ENCODE measurements at places on chromosomes 7 and 10.

GRCh38 chr7:128299109-128299607 is 44.5 kb downstream of the RBM28 start:
- H3K4me1 ChIP-seq, result peaks cover 30% of the 10 kb centered on the region
- H3K27me3 ChIP-seq, result no peaks in the 10 kb centered on the region

DNA sequence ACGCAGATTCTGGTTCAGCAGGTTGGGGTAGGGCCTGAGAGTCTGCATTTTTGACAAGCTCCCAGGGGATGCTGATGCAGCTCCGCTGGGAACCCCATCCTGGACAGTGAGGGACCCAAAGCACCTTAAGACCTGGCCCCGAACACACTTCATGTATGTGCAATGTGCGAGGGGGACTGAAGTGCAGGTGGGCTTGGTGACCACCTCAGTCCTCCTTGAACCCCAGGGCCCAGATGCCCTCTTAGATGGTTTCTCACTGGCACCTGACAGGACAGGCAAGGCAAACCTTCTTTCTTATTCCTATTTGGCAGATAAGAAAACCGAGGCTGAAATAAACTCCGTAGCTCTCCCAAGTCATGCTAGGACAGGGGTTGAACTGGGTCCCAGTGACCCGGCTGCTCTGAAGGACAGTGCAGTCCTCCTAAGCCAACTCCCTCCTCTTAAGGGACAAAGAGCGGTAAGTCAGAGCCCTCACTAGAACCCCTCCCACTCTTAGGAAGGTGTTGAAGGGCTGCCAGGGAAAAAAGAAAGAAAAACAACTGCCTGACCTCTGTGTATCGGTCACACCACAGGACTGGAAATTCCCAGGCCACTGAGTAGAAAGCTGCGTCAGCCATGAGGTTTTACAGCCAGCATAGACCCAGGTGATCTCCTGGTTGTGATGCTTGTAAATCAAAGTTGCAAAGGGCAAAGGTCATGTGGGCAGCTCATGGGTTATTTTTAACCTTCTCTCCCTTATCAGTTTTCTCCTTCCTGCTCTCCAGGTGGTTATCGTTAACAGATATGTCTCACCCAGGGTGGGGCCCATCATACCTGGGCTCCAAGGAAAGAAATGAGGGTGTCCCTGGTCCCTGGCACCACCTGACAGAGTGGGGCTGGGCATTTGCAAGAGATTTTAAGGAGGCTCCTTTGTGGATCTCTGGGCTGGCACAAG is 90.9 kb upstream of the SMNDC1 start:
- H3K27me3 ChIP-seq, result peaks cover 10% of the 10 kb centered on the region
- H3K4me1 ChIP-seq, result peaks cover 88% of the 10 kb centered on the region
- H3K36me3 ChIP-seq, result no peaks in the 10 kb centered on the region
- peak; percentile 32 for DNase-seq
- peak overlapping the region; percentile 76 for H3K27ac ChIP-seq

- H3K4me3 ChIP-seq, result no peak overlapping the region
- H3K4me1 ChIP-seq, result peaks cover 18% of the 10 kb centered on the region
- peak; percentile 65 for DNase-seq
- H3K27me3 ChIP-seq, result no peaks in the 10 kb centered on the region
- H3K36me3 ChIP-seq, result peaks cover 27% of the 10 kb centered on the region
- H3K27ac ChIP-seq, result peak overlapping the region; percentile 73
Measured at GRCh38 chr10:121886997-121887622, 40.7 kb downstream of the ATE1 start.

DNA sequence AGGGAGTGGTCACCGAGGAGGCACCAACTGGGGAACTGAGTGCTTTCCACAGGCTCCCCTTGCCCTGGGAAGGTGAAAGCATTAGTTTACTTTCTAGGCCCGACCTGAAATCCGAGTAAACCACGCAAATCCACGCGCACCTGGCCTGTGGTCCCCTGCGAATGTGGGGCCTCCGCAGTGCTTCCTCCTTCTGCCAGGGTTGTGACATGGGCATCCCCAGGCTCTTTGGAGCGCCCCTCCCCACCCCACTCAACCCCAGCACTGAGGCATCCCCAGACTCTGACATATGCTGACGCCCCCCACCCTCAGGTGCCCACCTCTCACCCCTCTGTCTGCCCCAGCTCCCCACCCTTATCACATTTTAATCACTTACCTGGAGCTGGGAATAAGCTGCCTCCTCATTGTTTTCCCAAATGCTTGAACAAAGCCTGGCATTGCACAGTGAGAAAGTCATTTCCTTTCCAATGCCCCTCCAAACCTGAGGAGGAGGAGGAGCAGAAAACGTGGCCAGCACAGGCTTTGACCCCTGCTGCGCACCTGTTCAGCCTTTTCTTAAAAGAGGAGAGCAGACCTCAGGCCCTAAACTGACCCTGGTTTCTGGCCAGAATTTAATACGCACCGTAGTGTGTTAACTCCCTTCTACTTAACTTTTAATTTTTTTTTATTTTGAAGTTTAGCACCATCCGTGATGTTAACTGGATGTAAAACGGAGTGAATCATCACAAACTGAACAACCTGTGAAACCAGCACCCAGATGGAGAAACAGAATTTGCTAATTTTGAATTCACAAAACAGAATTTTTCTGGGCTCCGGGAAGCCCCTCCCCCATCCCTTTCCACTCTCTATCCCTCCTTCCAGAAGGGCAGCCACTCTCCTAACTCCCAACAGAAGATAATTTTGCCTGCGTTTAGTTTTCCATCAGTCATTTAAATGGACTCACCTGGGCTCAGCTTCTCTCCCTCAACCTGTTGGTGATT is 129.4 kb downstream of the WDR11 start:
- no peak for DNase-seq
- peak overlapping the region; percentile 59 for H3K4me3 ChIP-seq
- H3K27me3 ChIP-seq, result peaks cover 21% of the 10 kb centered on the region
- peaks cover 72% of the 10 kb centered on the region for H3K4me1 ChIP-seq
- peak overlapping the region; percentile 33 for H3K27ac ChIP-seq

DNA sequence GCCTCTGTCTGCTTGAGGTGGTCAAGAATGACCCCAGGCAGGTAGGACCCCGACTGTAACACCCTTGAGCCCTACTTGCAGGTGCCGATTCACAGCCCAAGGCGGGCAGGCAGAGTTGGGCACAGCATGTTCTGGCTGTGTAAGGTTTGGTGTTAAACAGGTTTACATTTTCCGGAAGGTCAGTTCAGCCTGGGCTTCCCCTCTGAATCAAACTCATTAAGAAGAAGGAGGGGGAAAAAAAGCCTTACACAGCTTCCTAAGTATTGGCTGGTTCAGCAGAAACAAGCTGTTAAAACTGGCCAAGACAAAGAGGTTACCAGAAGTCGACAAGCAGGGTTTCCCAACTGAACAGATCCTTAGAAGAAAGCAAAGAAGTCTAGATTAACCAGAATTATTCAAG is 132.7 kb downstream of the PRPF18 start:
- peaks cover 78% of the 10 kb centered on the region for H3K4me1 ChIP-seq
- no peak overlapping the region for H3K4me3 ChIP-seq
- no peak for DNase-seq
- H3K27ac ChIP-seq, result peak overlapping the region; percentile 98

GRCh38 chr7:31056775-31057346 is 4.8 kb downstream of the ADCYAP1R1 start:
- no peaks in the 10 kb centered on the region for H3K36me3 ChIP-seq
- H3K27ac ChIP-seq, result peak overlapping the region; percentile 53
- H3K4me3 ChIP-seq, result no peak overlapping the region
- peaks cover 12% of the 10 kb centered on the region for H3K4me1 ChIP-seq
- DNase-seq, result no peak
- peaks cover 50% of the 10 kb centered on the region for H3K27me3 ChIP-seq

- no peak overlapping the region for H3K27ac ChIP-seq
- peaks cover 29% of the 10 kb centered on the region for H3K4me1 ChIP-seq
- H3K4me3 ChIP-seq, result peak overlapping the region; percentile 89
- H3K36me3 ChIP-seq, result peaks cover 34% of the 10 kb centered on the region
- peaks cover 6% of the 10 kb centered on the region for H3K27me3 ChIP-seq
Measured at GRCh38 chr10:126906704-126907422, 1.6 kb downstream of the DOCK1 start.

DNA sequence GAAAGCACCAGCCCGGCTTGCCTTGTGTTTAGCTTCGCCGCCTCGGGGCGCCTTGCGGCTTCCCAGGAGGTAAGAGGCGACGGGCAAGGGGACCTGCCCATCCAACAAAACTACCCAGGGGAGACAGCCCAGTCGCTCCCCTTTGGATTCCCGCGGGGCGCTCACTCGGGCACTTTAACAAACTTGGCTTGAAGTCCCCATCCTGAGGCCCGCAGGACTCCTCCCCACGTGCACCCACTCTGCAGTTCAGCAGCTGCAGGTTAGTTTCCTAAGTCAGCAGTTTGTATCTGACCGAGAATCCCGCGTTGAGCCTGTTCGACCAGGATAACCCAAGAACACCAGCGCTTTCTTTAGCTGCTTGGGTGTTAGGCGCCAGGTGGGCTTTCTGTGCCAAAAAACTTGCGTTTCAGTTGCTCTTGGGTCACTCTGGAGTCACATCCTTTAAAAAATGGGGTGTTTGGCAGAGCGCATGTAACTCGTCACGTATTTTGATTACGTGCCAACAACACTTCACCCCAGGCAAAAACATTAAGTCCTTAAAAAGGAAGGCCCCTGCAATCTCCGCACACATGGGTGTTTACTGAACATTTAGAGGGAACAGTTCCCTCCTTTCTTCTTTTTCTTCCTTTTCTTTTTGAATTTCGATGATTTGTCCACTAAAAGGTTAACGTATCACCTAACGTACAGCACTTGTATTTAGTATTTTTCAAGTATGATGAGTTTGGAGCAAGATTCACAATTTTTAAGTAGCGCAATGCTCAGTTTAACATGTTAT is 876 bp downstream of the DNAH11 start:
- H3K4me3 ChIP-seq, result peak overlapping the region; percentile 72
- H3K36me3 ChIP-seq, result no peaks in the 10 kb centered on the region
- H3K27ac ChIP-seq, result no peak overlapping the region

DNA sequence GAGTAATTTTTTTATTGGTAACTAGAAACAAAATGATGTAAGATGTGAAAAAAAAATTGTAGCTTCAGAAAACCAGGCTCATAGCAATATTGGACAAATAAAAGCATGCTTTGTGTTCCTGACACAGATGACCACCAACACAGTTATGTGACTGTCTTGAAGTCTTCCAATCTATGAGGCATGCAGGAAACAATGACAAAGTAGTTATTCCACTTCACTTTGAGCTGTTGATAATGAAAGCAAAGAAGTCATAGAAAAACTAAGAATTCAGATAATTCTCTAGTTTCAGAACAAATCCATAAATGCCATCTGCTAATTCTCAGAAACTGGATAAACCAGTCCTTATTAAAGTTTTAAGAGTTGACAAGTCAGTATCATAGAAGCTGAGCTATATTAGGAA is 378.4 kb upstream of the SEMA3D start:
- no peaks in the 10 kb centered on the region for H3K36me3 ChIP-seq
- H3K4me1 ChIP-seq, result no peaks in the 10 kb centered on the region
- H3K27me3 ChIP-seq, result peaks cover 4% of the 10 kb centered on the region
- DNase-seq, result no peak

DNA sequence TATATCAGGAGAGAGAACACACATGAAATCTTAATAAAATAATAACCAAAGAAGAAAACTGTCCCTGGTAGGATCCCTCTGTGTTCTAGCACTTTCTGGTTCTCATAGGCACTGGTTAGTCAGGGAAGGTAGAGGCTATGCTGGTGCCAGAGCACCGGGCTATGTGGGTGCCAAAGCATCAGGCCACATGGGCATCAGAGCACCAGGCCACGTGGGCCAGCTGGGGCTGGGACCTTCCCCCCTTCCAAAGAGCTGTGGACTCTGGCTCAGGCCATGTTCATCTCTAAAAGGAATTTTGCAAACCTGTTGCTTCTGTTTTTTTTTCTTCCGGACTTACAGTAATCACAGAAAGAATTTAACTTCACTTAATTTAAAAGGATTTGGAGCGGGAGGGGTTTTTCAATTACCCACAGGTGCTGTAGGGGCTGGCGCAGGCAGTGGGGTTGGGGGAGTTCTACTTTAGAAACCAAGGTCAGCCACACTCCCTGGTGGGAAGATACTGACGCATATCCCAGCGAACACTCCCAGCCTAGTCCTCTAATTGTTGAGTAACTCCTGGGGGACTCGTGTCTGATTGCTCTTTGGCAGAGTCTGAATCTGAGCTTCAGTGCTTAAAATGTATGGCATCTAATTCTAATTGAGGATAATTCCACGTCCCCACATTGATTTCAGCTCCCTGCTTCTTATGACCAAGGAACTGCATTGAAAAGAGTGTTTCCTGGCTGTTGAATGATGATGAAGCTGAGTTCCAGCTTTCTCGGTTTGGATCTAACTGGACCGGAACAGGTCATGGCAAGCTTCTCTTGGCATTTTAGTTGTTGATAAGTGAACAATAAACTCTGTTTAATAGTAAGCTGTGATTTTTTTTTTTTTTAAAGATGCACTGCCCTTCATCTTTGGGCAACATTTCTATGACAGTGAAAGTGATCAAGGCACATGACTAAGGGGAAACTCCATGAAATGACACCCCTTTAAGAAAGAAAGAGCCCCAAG is 110.7 kb upstream of the FZD8 start:
- no peak overlapping the region for H3K4me3 ChIP-seq
- peaks cover 6% of the 10 kb centered on the region for H3K27me3 ChIP-seq
- peaks cover 15% of the 10 kb centered on the region for H3K4me1 ChIP-seq
- no peak for DNase-seq
- H3K36me3 ChIP-seq, result no peaks in the 10 kb centered on the region
- H3K27ac ChIP-seq, result no peak overlapping the region

GRCh38 chr7:131800531-131800930 is 244.1 kb upstream of the PODXL start:
- no peak for DNase-seq
- peaks cover 9% of the 10 kb centered on the region for H3K27me3 ChIP-seq
- no peak overlapping the region for H3K27ac ChIP-seq
- peaks cover 23% of the 10 kb centered on the region for H3K4me1 ChIP-seq
- H3K36me3 ChIP-seq, result no peaks in the 10 kb centered on the region
- H3K4me3 ChIP-seq, result no peak overlapping the region
